ENCODE measurements at places on chromosomes 6 and 20.

DNA sequence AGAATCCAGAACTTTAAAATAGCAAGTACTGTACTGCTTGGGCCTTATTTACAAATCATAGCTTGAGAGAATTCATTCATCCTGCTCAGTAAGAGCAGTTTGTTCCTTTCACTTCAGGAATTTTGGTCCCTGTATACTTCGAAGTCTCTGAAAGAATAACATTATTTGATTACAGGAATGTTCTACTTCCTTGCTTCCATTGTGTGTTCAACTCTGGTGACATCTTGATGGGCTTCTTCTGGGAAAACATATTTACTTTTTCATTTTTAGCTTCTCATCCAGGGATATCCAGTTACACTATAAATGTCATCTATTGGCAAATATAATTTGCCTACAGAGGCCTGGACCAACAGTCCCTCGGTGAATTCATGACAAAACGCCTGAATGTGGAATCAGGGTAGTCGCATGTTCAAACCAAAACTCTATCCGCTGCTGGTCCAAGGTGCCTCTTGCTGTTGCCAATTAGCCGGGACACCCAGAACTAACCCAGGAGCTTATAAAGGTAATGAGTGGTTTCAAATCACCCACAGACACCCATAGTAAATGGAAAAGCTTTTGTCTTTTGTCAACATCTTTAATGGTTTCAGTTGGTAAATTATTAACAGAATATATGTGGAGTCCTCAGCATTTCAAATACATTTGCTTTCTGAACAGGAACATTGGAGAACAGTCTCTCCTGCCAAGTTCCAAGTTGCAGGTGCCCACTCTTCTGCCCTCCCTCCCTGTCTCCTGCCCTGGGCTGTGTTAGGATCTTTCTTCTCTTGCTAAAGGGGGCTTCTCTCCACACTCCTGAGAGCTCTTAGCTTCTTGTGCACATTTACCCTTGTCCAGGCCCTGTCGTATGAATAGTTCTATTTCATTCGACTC, 162.5 kb upstream of the CITED2 start:
- no peak for DNase-seq

- DNase-seq = no peak
Observed at GRCh38 chr20:51366155-51366886, 176.2 kb downstream of the NFATC2 start.

GRCh38 chr6:79632580-79632979, 1.5 kb downstream of the SH3BGRL2 start:
- DNase-seq = no peak

DNA sequence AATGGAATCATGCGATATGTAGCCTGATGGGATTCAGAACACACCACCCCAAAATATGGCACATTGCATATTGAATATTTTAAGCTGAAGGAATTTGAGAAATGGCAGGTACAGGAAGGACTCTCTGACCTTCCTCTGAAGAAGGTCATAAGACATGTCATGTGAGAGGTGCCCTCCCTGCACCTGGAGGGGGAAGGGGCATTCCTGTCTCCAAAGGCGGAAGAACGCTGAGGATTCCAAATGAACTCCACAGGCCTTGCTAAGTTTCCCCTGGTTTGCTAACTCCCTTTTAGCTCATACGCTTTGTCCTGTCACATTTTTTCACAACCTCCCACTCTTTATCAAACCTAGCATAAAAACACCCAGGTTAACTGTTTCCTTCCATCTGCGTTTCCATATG, 347.8 kb downstream of the CDKAL1 start:
- DNase-seq = no peak
